DND-41 (cell line): ENCODE measurements at places on chromosomes 2 and 18.

GRCh38 chr18:63189817-63190216, 129.8 kb downstream of the BCL2 start:
- peaks cover 6% of the 10 kb centered on the region for H3K36me3 ChIP-seq
- H3K4me3 ChIP-seq = no peak overlapping the region
- no peak for DNase-seq

DNA sequence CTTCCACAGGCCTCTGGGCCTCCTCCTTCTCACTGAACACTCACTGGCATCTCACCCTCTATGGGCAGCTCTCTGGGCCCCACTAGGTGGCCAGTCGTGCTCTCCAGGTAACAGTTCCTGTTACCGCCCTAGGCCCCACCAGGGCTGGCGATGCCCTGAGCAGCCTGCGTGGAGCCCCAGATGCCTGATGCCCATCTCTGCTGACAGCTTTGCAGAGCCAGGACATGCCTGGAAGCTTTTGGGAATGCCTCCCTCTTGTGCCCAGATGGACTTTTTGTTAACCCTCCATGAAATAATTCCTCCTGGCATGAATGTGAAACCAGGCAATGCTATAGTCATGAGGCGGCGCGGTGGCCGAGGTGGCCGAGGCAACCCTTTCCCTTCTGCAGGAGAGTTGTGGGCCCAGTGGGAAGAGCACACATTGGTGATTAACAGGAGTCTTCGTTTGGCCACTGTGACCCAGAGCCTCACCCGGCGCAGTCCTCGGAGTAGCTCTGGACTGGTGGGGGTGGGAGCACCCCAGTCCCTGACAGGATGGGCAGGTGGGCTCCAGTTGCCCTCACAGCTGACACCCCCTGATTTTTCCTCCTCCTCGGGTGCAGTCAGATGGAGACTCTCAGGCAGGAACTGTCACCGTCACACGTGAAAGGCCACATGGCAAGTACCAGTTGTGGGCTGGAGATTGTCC, 80.0 kb downstream of the SH3BP4 start:
- no peaks in the 10 kb centered on the region for H3K4me1 ChIP-seq
- peaks cover 28% of the 10 kb centered on the region for H3K27me3 ChIP-seq
- H3K36me3 ChIP-seq = no peaks in the 10 kb centered on the region
- no peak overlapping the region for H3K27ac ChIP-seq
- no peak overlapping the region for H3K4me3 ChIP-seq

- peaks cover 18% of the 10 kb centered on the region for H3K4me1 ChIP-seq
- H3K36me3 ChIP-seq = no peaks in the 10 kb centered on the region
- H3K4me3 ChIP-seq = no peak overlapping the region
- H3K27me3 ChIP-seq = peaks cover 2% of the 10 kb centered on the region
- no peak overlapping the region for H3K27ac ChIP-seq
Observed at GRCh38 chr2:9775351-9775750, 67.9 kb upstream of the TAF1B start.

- no peak for DNase-seq
- H3K27ac ChIP-seq = no peak overlapping the region
- no peaks in the 10 kb centered on the region for H3K36me3 ChIP-seq
- no peaks in the 10 kb centered on the region for H3K4me1 ChIP-seq
Observed at GRCh38 chr2:171568089-171568488, 45.8 kb downstream of the CYBRD1 start.

DNA sequence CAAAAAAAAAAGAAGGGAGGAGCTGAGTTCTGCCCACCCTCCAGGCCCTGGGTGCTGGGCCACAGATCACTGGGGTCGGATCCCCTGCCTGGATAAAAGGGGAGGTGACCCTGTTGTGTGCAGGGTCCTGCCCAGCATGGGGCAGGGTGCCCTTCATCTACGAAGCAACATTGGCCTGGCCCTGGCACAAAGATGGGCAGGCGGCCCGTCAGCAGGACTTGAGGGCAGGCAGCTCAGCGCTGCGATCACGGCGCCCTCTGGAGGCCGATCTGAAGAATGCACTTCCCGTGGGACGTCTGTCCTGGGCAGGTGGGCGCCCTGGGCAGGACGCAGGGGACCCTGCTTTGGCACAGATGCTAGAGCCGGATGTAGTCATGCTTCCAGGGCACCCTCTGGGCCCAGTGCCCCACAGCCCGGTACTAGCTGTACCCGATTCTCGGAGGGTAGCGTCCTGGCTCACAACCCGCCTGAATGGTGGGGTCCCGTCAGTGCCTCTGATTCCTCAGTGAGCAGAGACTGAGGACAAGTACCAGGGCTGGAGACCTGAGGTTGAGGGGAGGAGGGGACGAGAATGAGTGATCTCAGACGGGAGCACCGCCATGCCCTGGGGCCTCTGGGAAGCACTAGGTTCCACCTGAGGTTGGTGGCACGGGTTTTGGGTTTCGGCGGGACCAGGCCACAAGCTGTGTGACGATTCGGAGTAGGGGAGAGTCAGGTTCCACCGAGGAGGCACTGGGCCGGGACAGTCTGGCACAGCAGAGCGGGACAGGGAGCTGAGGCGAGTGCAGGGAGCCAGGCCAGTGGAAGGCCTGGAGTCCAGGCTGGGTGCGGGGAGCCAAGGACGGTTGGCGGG, 18.0 kb downstream of the ARID5A start:
- peaks cover 12% of the 10 kb centered on the region for H3K4me1 ChIP-seq
- H3K27me3 ChIP-seq = no peaks in the 10 kb centered on the region
- DNase-seq = peak; percentile 70
- peaks cover 36% of the 10 kb centered on the region for H3K36me3 ChIP-seq

DNA sequence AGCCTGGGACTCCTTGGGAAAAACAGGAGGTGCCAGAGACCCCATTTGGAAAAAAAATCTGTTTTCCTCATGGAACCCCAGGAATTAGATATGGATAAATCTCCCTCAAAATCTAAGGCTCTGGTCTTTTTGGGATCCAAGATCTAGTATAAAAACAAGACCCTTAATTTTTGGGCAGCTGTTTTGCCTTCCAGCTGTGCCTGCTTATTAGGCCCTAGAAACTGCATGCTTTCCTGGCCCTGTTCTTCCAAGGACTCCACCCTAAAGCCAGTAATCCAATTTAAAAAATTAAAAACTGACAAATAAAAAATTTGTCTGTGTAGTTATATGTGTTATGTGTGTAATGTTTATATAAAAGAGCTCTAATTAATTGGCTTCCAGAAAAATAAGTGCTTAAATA, 274.6 kb downstream of the STK39 start:
- no peaks in the 10 kb centered on the region for H3K4me1 ChIP-seq
- no peaks in the 10 kb centered on the region for H3K27me3 ChIP-seq
- DNase-seq = peak; percentile 30

- no peaks in the 10 kb centered on the region for H3K36me3 ChIP-seq
- DNase-seq = no peak
- H3K4me1 ChIP-seq = no peaks in the 10 kb centered on the region
- H3K27me3 ChIP-seq = no peaks in the 10 kb centered on the region
- no peak overlapping the region for H3K4me3 ChIP-seq
Observed at GRCh38 chr2:162435157-162435556, 91.2 kb downstream of the GCA start.

DNA sequence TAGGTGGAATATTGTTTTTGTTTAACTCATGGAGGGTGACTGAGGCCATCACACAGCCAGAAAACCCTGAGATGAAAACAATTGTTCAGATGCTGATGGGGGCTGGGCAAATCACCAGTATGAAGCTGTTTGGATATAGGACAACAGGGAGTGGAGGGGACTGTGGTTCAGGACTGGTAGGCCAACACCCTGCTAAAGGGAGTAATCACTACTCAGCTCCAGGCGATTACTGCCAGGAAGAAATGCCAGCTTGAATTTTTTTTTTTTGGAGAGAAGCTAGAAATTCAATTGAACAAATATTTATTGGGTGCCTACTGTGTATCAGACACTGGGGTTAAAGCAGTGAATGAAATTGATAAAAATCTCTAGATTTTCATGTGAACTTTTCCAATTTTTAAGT, 37.4 kb downstream of the TNP1 start:
- H3K27ac ChIP-seq = no peak overlapping the region
- H3K36me3 ChIP-seq = no peaks in the 10 kb centered on the region
- no peak overlapping the region for H3K4me3 ChIP-seq
- peaks cover 9% of the 10 kb centered on the region for H3K27me3 ChIP-seq
- no peaks in the 10 kb centered on the region for H3K4me1 ChIP-seq

GRCh38 chr2:141133883-141134282, 996.9 kb downstream of the LRP1B start:
- peaks cover 51% of the 10 kb centered on the region for H3K4me1 ChIP-seq
- DNase-seq = no peak
- no peak overlapping the region for H3K4me3 ChIP-seq
- peak overlapping the region; percentile 56 for H3K27ac ChIP-seq
- no peaks in the 10 kb centered on the region for H3K36me3 ChIP-seq

GRCh38 chr2:145094370-145094769, 574.5 kb upstream of the ZEB2 start:
- H3K27me3 ChIP-seq = no peaks in the 10 kb centered on the region
- no peak for DNase-seq
- H3K27ac ChIP-seq = no peak overlapping the region
- H3K36me3 ChIP-seq = no peaks in the 10 kb centered on the region
- H3K4me1 ChIP-seq = peaks cover 3% of the 10 kb centered on the region; the same call in 1 of the 2 replicates
